Common myeloid progenitor, CD34-positive (primary cell): ENCODE measurements at places on chromosomes 6 and 20.

DNA sequence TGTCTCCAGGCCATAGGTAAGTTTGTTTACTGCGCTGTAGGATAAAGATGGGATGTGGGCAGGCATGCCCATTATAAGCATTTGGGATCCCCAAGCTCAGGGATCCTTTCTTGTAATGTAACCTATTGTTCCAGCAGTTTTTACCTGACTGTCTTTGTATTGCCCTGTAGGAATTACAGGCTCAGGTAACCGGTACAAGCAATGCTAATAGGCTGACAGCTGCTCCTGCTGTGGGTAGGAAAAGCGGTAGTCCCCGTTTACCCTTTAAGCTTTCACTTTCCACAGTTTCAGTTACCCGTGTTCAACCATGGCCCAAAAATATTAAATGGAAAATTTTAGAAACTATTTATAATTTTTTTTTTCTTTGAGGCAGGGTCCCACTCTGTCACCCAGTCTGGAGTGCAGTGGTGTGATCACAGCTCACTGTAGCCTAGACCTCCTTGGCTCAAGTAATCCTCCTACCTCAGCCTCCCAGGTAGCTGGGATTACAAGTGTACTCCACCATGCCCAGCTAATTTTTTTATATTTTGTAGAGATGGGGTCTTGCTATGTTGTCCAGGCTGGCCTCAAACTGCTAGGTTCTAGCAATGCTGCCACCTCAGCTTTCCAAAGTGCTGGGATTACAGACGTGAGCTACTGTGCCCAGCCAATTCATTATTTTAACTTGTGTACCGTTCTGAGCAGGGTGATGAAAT, 108.6 kb downstream of the CDYL start:
- no peak for DNase-seq

GRCh38 chr6:14695579-14695978, 550.3 kb upstream of the JARID2 start:
- no peak for DNase-seq

DNA sequence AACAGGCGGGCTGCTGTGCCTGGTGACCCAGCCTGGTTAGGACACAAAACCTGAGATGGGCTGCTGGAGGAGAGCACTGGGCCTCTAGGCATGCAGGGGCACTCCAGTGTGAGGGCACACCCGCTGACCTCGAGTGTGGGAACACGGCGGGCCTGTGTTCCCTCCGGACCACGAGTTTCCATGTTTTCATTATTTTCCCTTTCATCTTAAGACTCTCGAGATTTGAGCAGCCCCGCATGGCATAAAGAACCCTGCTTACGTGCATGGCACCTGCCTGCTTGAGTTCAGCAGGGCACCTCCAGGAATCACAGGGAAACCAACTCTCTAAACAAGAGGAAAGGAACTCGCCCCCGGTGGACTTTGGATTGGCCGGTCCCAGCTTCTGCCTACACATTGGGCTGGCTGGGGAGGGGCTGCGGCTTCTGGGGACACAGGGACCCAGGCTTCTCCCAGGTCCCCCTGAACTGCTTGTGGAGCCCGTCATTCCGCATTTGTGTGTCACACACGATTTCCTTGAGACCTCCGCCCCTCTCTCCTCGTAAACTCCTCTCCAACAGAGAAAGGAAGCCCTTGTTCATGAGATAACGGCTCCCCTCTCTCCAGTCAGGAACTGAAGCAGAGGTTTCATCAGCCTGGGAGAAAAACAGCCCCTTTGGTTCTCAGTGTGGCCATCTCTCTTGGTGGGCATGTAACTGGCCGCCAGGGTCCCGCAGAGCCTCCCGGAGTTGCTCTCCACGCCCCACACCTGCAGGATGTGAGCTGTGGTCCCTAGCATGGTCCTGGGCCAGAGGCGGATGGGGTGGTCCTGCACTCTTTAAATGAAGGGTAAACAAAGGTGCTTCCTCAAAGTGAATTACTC, 181.8 kb downstream of the TTLL2 start:
- DNase-seq = no peak

DNA sequence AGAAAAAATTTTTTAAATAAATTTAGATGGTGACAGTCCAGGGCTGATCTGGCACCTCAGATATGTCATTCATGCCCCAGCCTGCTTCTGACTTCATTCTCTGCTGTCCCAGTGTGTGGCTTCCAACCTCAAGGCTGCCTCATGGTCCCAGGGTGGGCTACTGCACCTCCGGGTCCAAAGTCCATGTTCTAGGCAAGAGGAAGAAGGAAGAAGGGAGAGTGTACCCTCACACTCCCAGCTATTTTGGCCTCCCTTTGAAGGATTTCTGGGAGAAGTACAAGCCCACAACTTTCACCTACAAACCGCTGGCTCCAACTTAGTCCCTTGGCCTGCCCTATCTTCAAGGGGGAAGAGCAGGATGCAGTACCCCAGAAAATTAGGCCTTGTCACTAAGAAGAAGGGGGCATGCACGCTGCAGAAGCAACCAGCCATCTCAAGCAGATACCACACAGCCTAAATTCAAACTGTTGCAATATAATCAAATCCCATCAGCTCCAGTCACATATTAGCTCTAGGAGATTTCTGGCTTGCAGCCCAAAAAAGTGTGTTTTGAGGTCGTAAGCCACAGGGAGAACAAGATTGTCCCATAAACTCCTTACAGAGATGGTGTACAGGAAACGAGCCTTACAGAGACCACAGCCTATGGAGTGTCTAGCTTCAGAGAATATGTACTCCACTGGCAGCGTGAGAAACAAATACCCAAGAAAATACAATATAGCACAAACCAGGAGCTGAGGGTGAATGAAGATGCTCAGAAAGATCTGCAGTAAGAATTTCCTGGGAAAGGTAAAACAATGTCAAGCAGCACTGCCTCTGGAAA, 906 bp upstream of the BTN3A2 start:
- no peak for DNase-seq

- peak; percentile 41 for DNase-seq
These were observed 662 bp downstream of the ENTPD6 start for GRCh38 chr20:25195962-25196785.

GRCh38 chr6:69846770-69847491, 19.4 kb upstream of the COL19A1 start:
- DNase-seq = no peak

GRCh38 chr20:59184880-59185447, 21.3 kb downstream of the ZNF831 start:
- DNase-seq = no peak

- DNase-seq = no peak
These were observed 35.2 kb upstream of the ZSCAN23 start for GRCh38 chr6:28478518-28478917.

DNA sequence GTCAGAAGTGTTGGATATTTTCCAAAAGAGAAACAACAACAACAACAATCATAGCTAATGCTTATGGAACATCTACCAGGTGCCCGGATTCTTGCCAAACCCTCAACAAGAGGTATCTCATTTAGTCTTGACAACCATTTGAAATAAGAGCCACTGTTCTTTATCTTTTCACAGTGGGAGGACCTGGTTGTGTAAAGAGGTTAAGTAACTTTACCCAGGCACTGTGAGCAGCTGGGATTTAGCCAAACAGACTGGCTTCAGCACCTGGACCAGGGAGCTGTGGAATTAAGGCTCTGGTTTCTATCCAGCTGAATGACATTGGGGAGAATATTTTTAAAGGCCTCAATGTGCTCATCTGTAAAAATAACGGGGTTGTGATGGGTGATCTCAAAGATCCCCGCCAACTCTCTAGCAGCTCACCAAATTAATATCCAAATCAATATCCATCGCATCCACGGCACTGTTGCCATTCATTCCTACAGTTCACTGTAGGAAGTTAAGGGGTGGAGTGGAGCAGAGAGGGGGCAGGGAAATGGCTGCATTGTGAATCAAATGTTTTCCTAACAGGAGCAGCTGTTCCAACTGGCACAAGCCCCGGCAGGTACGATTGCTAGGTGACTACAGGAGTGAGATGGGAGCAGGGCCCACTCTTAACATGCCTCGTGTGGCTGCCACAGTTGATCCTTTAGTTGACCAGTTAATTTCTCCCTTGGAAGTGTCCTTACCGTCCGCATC, 61.8 kb downstream of the GCNT2 start:
- no peak for DNase-seq

GRCh38 chr20:29326376-29327070, 1930.9 kb upstream of the DEFB115 start:
- no peak for DNase-seq

DNA sequence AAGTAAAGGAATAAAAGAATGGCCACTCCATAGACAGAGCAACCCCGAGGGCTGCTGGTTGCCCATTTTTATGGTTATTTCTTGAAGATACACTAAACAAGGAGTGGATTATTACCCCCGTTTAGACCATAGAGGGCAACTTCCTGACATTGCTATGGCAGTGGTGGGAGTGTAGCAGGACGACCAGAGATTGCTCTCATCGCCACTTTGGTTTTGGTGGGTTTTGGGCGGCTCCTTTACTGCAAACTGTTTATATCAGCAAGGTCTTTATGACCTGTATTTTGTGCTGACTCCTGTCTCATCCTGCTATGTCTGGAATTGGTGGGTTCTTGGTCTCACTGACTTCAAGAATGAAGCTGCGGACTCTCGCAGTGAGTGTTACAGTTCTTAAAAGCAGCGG, 78.7 kb downstream of the C6orf52 start:
- DNase-seq = no peak

GRCh38 chr6:36226438-36227047, 30.0 kb downstream of the BRPF3 start:
- DNase-seq = no peak

DNA sequence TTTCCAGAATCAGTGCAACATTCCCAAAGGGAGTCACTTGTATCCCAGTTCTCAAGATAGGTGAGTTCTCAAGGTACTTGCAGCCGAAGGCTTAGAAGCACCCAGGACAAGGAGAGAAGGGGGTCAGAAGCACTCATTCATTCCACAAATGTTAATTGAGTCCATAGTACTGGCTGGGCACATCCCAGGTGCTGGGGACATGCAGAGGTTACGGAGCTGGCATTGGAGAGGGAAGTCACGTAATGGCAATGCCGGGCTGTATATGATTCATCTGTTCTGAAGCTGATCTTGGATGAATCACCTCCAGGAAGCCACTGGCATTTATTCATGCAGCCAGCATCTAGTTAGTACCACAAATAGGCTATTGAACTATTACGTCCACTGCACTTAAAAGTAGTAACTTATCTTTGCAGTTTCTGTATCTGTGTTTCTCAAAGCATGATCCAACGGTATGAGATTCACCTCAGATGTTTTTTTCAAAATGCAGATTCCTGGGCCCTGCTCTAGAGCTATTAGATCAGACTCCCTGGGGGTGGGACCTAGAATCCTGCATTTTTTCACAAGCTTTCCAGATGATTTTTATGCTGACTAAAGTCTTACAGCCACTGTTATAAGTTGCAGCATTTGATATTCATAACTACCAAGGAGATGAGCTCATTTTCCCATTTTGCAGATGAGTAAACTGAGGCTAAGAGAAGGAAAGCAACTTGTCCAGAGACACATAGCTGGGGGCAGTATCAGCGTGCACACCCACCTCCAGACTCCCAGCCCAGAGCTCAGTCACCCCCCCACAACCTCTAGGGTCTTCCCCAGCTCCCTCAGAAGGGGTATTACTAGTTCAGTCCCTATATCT, 44.1 kb upstream of the ID1 start:
- peak; percentile 38 for DNase-seq

DNA sequence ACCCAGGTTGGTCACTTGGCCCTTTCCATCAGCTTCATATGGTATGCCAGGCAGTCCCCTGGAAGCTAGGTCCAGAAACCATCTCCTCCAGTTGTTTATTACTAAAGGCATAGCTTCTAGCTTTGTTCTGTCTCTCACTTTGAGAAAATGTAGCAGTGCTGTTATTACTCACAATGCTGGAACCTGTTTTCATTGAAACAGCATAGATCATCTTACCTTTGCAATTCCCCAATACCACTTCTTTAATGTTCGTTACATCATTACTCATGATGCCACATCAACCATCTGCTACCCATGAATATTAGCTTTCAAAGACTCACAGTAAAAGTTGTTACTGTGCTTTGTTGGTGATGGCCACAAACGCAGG, 88.3 kb downstream of the ADAT2 start:
- no peak for DNase-seq

- DNase-seq = no peak
These were observed 99.6 kb upstream of the TMEM170B start for GRCh38 chr6:11437824-11438459.

- no peak for DNase-seq
These were observed 57.6 kb upstream of the DYNLRB1 start for GRCh38 chr20:34458631-34459030.

DNA sequence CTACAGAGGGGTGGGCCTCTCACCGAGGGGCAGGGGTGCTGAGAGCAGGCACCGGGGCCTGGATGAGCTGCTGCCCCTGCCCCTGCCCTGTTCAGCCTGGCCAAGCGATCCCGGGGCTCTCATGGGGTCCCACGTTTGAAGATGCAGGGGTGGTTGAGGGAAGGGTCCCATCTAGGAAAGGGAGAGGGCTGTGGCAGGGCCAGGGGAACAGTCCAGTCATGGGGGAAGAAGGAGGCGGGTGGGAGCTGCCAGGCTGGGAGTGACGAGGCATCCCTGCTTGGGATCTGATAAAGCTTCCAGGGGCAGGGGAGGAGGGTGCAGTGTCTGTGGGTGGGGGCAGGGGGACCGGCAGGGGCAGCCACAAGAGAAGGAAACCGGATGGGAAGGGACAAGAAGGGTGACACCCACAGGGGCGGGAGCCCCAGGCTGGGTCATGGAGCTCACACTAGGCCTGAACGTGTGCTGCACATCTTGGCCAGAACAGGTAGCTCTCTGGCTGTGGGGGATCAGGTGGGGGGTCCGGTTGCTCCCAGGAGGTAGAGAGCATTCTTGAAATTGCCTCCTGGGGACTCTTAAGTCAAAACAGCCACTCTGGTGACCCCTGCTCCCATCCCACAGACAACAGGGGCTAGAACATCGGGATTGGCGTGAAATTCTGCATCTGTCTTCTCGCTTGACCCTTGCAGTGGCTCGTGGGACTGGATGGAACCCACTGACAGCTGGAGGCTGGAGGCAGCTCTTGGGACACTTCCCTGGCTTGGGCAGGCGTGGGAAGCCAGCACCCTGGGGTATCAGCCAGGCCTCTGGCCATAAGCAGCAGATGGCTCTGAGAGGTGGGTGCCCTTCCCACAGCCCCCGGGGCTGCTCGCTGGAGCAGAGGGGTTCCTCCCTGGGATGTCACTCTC, 58.0 kb upstream of the GATA5 start:
- DNase-seq = no peak

DNA sequence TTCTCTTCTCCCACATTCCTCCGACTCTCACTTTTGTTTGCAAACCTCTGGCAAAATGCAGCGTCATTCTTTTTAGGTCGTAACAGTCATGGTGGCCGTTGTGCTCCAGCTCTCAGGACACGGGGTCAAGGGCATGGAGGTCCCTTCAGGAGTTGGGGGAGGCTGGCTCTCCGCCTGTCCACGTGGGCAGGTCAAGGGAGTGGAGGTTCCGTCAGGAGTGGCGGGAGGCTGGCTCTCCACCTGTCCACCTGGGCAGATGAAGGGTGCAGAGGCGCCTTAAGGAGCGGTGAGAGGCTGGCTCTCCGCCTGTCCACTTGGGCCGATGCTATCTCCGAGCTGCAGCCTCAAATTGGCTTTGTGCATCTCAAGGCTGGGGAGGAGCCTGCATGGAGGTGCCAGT, 98.0 kb downstream of the ERMARD start:
- no peak for DNase-seq

DNA sequence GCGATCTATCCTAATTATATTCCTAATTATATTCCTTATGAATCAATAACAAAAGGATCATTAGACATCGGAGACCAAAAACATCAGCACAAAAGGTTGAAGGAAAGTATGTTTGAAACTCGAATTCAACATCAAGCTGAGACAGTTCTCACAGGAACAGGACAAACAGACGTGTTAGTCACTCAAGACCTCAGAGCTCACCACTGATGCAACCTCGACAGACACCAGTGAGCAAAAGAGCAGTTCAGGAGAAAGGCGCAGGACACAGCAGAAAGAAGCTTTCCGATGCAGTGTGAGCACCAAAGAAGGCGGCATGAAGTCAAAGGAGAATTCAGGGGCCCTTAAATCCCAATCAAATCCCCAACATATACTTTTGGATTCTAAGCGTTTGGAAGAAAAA, 6.3 kb upstream of the RAMACL start:
- no peak for DNase-seq
